Activated CD8-positive, alpha-beta memory T cell treated with anti-CD3 and anti-CD28 coated beads, Interleukin-2, amount 50 U/mL, for 4 hours (primary cell): ENCODE measurements at places on chromosomes 3 and 15.
A peak's percentile ranks its signal among the peaks of the same experiment; 100 is the strongest.

DNA sequence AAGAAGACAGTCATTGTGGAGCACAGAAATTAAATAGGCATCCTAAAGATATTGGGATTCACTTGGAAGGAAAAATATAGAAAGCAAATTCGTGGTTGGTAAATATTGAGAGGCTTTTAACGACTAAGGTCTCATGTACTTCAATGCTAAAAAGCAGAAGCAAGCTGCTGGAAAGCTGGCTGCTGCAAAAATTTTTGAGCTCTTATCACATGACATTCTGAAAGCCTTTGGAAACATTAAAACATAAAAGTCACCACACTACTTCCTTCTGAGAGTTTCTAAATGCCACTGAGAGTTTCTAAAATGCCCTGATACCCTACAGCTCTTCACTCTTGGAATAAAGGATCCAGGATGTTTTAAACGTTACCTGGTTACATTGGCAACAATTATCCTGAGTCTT lies 39.0 kb upstream of the CBLB start:
- no peak for DNase-seq

DNA sequence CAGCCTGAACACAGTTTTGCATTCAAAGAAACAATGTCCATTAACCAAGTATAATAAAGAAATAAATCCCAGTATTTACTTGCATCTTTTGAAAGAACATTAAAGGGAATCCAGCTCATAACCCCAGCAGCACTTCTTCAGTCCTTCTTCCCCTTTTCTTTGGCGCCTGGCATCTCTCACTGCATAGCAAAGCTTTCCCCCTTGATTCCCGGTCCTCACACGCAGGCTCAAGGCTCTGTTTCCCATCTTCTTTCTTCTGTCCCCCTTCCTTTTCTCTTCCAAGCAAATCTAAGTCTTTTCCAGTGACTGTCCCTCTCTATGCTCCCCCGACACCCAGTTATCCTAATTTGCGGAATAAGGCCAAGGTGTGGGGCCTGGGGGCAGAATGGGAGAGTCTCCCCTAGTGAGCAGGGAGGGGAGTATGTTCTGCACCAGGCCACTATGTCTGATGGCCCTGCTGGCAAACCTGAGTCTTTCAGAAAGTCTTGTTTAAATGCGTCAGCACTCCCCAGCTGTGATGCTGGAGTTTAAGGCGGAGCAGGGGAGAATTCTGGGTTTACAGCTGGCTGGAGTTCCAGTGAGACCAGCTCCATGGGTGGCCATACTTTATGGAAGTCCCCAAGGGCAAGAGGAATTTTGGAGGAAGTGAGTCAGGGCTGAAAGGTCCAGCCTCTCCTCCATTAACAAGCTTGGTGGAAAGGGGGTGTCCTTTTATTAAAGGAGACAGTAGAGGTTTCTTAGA lies 42.1 kb downstream of the GOLGA6A start:
- no peak for DNase-seq

DNA sequence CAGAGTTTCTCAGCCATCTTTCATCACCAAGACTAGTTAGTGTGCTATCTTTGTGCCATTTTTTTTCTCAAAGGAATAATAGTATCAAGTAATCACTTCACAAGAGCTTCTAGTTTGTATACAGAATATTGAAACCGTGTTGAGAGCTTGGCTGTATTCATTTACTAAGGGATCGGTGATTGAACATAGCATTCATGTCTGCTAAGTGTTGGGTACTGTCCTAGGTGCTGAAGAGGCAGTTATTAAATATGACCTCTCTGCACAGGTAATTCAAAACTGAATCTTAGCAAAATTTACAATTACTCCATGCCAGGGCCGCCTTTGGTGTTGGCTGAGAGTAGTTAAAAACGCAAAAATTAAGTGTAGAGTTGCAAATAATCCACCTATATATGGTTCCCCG lies 355.3 kb upstream of the RORA start:
- DNase-seq, result no peak

- no peak for DNase-seq
Measured at GRCh38 chr3:50806031-50806430, 131.3 kb downstream of the DOCK3 start.

GRCh38 chr3:58692484-58692883 lies 25.9 kb upstream of the FAM3D start:
- no peak for DNase-seq

GRCh38 chr15:99139276-99139675 lies 34.4 kb downstream of the SYNM start:
- no peak for DNase-seq

DNA sequence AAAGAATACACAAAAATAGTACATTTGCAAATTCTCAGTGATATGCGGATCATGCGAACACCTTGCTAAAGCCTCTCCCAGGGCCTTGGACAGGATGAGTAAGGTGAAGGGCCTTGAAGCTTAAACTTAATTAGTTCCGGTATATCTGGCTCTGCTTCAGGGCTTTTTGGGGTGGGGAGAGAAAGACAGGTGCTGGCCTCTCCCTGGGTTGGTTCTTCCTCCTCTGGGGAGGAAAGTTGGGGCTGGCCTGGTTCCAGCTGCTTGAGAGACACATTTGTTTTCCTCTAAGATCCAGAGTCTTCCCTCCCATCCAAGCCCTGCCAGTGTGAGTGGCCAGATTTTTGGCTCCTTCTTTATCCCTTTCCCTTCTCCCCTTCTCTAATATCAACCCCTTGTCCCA lies 64.7 kb upstream of the EPHB3 start:
- DNase-seq, result no peak

- DNase-seq, result no peak
Measured at GRCh38 chr3:143764840-143765239, 83.4 kb downstream of the SLC9A9 start.

- peak; percentile 59 for DNase-seq
Measured at GRCh38 chr15:68209735-68210408, 4.7 kb upstream of the CALML4 start.
